Activated naive CD4-positive, alpha-beta T cell treated with anti-CD3 and anti-CD28 coated beads for 36 hours (primary cell): ENCODE measurements at places on chromosomes 1 and 21. TPM values are rescaled to one million over a fixed set of nuclear protein-coding genes. Genes with fewer than 3 reads are reported as not detected.

DNA sequence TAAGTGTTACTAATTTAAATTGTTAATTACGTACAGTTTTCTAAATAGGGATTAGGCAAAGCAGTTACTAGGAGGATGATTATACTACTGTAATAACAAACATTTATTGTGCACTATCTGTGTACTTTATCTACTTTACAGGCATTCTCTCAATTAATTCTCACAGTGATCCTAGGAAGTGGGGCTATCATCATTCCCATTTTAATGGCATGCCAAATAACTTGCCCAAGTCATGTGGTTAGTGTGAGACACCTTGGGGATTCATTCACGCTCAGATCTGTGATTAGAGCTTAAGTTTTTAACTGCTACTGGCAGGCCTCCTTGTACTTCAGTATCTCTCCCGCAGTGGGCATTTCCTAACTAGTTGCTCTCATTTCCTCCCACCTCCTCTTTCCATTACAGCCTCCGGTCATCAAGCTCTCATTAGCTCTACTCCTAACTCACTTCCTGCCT lies 11.5 kb downstream of the PHLDA3 start:
- no peak for DNase-seq

The OR14K1 gene
- not detected for total RNA-seq

DNA sequence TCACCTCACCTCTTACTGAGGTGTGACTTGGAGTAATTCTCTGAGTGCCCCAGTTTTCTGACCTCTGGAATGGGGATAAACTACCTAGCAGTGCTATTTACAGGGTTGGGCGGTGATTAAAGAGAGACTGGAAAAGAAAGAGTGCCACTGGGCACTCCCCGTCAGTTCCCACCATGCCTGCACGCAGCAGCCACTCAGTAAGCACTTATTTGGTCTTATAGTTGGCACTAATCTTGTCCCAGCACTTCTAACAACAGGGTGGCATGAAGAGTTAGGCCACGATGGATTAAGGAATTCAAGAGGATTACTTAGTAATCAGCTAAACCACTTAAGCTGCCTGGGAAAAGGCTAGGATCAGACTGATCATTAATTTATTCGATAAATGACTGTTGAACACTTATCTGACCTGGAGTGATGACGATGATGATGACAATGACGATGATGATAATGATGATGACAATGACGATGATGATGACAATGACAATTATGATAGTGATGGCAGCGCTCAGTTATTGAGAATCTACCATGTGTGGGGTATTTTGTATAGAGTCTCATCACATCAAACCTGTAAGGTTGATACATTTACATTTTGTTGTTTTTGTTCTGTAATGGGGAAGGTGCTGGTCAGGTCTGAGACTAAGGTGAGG lies 5.4 kb downstream of the CITED4 start:
- no peak for DNase-seq

The TPTE gene
- total RNA-seq: not detected

The LCE2B gene
- not detected for total RNA-seq

The NR0B2 gene
- not detected for total RNA-seq

The TSPAN1 gene
- total RNA-seq: not detected

The COL6A2 gene
- 8.4 TPM for total RNA-seq

DNA sequence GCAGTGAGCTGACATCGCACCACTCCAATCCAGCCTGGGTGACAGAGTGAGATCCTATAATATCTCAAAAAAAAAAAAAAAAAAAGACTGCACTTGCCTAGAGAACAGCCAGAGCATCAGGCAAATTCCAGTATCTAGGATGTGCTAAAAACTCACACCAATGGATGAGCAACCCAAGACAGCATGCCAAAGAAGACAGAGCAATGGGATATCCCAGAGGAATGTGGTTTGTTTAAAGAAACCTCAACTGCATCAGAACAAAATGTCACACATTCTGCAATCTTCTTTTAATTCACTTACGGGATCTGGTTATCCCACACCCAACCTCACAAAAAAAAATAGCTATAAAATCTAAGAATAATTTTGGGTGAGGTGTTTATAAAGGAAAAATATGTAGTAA lies 7.3 kb downstream of the KCNH1 start:
- no peak for DNase-seq
